ENCODE measurements at places on chromosomes 11 and 22.

GRCh38 chr11:69594481-69594880, 46.5 kb upstream of the CCND1 start:
- DNase-seq: no peak

DNA sequence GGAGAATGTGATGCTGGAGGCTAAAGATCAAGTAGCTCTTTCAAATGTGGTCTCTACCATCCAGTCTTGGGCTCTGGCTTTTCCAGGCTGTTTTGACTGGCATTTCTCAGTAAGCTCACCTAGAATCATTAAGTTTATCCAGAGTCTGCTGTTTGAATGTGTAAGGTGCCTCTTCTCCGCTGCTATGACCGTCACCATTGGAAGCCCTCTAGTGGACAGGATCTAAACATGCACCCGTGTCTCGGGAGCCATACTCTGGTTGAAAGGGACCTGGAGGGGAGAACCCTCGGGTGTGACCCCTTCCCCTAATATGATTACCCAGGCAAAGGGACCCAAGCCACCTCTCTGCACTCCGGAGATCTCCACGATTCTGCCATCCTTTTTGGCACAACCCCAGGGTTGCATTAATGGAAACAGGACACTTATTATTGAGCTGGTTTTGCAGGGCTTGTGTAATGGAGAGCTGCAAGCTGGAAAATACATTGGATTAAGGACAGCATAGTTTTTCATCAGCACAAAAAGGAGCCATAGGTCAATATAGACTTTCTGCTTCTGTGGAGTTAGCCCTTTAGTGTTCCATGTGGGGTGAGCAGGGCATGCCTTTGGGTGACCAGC, 191.0 kb upstream of the LARGE1 start:
- no peak for DNase-seq

GRCh38 chr22:38042488-38042790, 14.8 kb upstream of the PICK1 start:
- no peak for DNase-seq

GRCh38 chr22:37228106-37229011, 15.7 kb downstream of the RAC2 start:
- no peak for DNase-seq

- no peak for DNase-seq
Observed at GRCh38 chr11:112616327-112617097, 344.7 kb upstream of the NCAM1 start.

Measured in activated T-cell treated with anti-CD3 and anti-CD28 coated beads for 48 hours (primary cell).